Fibroblast of skin of left quadriceps (primary cell): ENCODE measurements at places on chromosomes 5 and 9.

DNA sequence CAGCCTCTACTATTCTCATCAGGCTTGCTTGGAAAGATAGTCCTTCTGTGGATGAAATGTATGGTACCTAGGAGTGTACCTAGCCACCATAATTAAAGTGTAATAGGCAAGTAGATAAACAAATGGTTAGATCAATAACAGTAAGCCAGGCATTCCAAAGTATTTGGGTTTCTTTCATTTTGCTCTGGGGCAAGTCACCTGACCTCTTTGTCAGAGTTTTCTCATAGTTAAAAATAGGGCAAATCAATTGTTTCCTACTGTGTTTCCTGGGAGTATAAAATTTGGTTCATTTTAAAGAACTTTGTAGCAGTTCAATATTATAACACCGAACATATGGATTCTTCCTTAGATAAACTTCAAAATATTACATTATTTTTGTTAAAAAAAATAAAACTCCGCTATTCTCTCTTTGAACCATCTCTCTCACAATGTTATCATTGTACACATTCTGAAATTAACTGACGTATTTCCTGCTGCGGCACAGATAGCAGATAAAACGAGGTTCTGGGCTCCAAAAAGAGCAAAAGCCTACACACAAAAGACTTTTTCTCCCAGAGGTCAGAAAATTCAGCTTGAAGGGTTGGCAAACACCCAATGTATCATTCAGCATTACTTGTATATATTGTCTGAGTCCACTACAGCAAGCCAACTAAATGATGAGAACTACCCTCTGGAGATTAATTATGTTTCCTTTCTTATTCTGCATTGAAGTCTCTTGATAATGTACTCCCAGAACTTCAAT is 267.9 kb downstream of the COX7C start:
- no peak for DNase-seq

- DNase-seq, result no peak
Observed at GRCh38 chr5:143147902-143148301, 255.6 kb downstream of the NR3C1 start.

GRCh38 chr5:180618829-180619562 is 27.7 kb upstream of the SCGB3A1 start:
- DNase-seq, result peak; percentile 23

DNA sequence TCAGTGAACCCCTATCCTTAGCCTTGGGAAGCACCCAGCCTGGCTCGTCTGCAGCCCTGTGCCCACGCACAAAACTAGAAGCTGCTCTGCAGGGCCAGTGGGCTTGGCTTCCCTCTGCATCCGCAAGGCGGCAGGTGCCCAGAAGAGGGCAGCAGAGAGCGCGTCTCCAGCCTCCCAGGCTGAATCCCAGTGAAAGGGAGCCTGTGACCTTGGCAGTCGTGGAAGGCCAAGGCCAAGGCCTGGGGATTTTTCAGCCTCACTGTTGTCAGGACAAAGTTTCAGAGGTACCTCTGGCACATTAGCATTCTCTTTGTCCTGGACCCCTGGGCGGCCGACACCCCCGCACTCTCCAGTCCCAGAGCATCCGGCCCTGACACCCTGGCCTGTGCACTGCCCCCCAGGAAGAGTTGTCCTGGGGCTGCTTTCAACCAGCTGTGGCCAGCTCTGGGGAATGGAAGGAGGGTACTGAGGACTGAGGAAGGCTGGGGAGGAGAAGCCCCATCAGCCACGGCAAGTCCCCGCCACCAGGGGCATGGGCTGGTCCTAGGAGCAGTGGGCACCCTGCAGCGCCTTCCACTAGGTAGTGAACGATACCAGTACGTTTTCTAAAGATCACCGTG is 63.6 kb upstream of the IL17B start:
- no peak for DNase-seq

DNA sequence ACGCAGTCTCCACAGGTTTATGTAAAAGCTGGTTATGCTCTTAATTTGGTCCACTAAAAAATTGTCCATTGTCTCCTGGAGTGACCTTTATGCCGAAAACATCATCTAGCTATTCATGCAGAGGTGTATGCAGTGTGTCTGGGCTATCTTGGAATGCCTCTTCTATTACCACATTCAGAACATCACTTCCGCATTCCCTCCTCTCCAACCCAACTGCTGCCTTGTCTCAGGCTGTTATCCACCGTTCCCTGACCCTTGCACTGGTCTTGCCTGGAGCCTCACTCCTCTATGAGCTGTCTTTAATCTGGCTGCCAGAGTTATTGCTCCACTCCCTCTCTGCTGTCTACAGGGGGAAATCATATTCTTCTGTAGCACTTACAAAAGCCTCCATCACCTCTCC is 214.1 kb upstream of the ANKRD55 start:
- no peak for DNase-seq

- DNase-seq, result no peak
Observed at GRCh38 chr9:122113574-122113973, 20.5 kb upstream of the TTLL11 start.

DNA sequence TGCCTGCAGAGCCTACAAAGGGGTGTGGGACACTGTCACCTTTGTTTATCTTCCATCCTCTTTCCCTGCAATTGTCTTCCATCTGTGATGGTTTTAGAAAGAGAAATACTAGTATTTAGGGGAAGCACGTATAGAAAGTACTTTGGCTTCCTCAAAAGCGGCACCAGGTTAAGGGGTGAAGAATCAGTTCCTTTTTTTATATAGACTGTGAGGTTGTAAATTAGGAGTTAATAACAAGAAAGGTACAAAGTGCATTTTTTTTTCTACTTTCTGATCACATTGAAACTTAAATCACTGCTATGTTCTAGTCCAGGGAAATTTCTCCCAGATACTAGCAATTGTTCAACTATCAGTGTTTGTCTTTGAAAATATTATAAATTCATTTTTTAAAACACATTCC is 219.3 kb downstream of the CEMIP2 start:
- no peak for DNase-seq

GRCh38 chr5:150156540-150156939 is 895 bp upstream of the PDGFRB start:
- DNase-seq, result no peak

DNA sequence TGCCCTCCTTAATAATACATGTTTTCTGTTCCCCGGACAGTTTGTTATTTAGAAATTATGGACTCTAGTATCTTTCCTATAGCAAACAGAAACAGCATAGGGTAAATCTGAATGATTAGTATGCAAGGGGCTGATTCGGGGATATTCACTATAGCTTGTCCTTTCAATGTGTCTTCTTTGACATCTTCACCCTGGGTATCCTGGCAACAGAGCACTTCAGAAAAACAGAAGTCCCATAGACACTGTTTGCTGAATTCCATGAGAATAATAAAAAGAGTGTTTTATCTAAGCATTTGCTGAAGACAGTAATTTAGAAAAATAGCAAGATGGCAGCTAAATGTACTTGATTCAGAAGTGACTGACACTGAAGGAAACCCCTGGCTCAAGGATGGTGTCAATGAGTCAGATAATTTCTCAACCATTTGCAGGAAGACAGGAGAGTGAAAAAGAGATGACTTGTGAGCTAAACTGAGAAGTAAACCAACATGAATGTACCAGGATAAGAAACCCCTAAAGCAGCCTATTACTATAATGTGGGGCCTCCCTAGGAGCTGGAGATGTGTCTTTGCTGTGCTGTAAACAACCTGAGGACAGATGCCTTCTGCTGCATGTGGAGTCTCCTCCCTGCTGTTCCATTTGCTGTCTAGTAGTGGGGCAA is 246.2 kb downstream of the MAN2A1 start:
- DNase-seq, result no peak

- DNase-seq, result no peak
Observed at GRCh38 chr9:86867804-86868313, 79.4 kb downstream of the GAS1 start.

- DNase-seq, result no peak
Observed at GRCh38 chr5:420632-421286, 22.2 kb upstream of the EXOC3 start.

DNA sequence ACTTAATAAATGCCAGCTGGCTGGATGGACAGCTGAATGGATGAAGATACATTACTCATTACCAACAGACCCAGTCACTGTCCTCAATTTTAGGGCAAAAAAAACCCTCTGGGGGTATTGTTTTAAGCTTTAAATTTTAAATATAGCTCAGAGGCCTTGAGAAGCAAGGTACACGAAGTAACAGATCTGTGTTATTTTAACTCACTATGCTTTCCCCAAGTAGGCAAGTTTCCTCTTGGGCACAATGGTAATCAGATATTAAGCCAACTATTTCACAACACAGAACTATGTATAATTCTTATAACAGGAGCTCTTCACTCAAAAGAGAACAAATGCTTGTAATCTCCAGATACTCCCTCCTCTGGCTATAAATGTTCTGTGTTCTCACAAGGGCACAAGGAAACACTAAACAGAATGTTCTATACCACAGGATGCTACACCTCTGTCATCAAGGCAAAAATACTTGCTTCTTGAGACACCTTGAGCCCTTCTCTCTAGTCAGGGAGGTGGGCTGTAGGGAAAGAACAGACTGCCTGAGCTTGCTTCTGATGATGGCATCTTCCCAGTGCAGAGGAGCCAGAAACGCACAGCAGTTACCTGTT is 443.8 kb downstream of the SPOCK1 start:
- no peak for DNase-seq

GRCh38 chr5:129395247-129395646 is 64.9 kb upstream of the ADAMTS19 start:
- no peak for DNase-seq

DNA sequence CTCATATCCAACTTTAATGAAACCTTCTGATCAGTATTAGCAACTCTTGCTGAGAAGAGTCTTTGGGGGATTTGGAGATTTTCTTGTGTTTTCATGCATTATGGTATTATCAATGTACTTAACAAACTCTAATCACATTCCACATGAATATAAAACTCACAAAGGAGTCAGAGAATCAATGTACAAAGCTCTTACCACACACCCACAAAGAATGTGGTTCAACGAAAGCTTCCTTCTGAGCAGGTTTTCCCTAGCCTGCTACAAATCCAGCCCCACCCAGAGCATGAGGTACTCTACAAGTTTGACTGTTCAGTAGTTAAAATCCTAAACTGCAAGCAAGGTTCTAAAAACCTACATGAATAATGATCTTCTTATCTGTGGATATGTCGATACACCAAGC is 210.1 kb downstream of the TARS1 start:
- DNase-seq, result no peak

- no peak for DNase-seq
Observed at GRCh38 chr5:135577421-135577820, 1.4 kb downstream of the CXCL14 start.

DNA sequence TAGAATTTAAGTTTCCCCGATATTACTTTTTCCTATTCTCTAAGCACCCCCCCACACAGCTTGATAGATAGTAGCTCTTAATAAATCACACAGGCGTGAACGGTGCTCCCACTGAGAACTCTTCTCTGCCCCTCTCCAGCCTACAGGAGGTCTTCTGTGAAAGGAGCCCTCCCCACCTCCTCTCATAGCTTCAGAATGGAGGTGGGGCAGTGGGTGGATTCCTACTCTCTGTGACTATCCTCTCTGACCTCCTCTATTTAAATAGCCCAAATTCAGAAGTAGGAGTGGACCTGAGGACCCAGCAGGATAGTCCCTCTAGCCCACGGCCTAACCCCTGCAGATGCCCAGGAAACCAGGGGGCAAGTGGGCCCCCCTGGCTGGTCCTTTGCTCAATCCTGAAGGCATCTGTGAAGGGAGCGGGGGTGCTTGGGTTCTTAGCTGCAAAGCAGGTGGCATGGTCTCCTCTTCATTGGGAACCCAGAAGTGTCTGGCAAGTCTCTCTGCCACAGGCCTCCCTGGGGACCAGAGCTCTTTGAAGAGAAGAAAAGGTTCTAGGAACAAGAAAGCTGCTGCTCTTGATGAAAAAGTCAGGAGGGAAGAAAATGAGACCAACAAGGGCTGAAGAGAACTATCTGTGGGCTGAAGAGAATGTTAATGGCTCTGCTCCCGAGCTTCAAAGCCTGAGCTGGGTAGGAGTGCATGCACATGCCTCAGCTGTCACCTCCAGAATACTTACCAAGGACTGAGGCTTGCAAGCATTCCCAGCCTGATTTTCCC is 21.1 kb upstream of the HSPA9 start:
- no peak for DNase-seq

GRCh38 chr5:97043511-97043910 is 98.9 kb downstream of the LIX1 start:
- DNase-seq, result no peak

- DNase-seq, result peak; percentile 65
Observed at GRCh38 chr9:16873126-16873802, 2.8 kb upstream of the BNC2 start.

DNA sequence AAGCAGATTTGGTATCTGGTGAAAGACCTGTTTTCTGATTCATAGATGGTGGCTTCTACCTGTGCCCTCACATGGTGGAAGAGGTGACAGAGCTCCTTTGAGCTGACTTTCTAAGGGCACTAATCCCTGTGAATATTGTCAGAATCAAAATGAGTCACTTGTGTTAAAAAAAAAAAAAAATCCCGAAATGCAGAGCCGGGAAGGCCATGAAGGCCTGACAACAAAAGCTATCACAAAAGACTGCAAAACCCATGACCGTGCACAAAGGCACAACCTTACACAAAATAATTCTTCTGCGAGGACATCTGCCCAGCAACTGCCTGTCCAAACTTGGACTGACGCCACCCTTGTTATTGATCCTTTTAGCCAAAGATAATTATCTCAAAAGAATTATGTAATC is 19.6 kb upstream of the UBTD2 start:
- DNase-seq, result no peak

DNA sequence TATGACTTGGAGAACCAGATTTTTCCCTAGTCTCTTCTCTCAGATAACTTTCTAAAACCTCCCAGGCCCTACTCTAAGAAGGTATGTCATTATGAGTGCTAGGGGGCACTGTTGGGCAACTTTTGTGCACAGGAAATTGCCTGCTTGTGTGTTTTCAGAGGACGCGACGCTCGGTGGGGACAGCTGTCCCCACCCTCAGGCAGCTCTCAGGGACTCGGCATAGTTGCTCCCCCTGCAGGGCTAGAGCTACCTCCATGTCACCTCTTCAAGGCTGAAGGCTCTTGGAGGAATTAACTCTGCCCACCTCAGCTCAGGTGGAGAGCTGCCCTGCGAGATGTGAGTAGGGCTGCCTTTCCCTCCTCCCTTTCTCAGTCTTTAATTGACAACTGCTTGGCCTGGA is 10.2 kb upstream of the TIFAB start:
- DNase-seq, result no peak

- DNase-seq, result no peak
Observed at GRCh38 chr5:76688836-76689235, 27.1 kb upstream of the F2R start.

DNA sequence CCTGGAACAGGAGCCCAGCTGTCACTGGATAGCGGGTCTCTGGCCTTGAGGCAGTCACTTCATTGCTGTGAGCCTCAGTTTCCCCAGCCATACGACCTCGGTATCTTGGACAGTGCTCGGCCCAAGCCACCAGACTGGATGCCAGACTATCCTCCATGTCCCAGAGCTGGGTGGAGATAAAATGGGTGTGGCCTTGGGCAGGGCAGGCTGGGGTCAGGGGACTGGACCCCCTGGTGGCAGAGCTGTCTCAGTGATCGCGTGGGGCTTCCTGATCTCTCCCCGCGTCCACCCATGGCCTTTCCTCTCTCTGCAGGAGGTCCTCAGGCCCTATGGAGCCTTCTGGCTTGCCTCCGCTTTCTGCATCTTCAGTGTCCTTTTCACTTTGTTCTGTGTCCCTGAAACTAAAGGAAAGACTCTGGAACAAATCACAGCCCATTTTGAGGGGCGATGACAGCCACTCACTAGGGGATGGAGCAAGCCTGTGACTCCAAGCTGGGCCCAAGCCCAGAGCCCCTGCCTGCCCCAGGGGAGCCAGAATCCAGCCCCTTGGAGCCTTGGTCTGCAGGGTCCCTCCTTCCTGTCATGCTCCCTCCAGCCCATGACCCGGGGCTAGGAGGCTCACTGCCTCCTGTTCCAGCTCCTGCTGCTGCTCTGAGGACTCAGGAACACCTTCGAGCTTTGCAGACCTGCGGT is 10.0 kb downstream of the SLC2A8 start:
- no peak for DNase-seq
